NCI-H1694 treated with DMSO at 0.1 percent for 48 hours (cell line): ENCODE measurements at places on chromosomes 12 and 14.

DNA sequence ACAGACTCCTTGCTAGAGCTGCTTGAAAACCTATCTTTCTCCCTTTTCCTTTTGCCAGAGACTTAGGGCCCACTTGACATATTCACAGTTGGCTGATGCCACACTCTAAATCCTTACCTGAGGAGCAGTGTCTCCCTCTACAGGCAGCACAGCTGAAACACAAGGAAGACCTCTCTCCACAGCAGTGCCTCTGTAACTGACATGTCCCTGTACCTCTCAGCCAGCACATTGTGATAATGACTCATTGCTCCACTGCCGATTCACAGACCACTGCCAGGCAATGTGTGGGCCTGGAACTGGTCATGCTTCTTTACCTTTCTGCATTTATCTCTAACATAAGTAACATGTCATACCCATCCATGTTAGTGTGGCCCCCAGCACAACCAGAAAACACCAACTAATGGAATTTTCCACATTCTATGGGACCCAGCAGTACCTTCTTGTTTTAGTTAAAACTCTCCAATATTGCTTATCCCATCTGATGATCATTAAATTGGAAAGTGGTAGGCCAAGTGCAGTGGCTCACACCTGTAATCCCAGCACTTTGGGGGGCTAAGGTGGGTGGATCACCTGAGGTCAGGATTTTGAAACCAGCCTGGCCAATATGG lies 56.5 kb downstream of the GTF2A1 start:
- DNase-seq = peak; percentile 98

DNA sequence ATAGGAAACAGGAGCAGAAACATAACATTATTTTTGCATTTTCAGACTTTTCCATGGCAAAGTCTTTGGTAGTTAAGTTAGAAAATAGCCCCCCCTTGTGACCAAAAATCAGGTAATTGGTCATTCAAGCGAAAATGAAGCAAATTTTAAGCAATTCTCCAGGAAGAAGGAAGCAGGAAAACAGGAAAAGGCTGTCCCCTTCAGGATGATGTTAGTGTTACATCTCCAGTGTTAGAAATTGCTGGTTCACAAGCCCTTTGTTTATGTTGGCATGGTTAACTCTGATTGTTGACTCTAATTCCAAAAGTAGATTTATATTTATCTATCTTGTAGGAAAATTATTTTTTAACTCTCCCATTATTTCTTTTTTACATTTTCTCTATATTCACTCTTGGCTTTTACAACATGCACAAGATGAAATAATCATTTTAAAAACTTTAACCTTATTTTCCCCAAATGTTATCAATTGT lies 18.8 kb upstream of the GAS2L3 start:
- peak; percentile 72 for DNase-seq

DNA sequence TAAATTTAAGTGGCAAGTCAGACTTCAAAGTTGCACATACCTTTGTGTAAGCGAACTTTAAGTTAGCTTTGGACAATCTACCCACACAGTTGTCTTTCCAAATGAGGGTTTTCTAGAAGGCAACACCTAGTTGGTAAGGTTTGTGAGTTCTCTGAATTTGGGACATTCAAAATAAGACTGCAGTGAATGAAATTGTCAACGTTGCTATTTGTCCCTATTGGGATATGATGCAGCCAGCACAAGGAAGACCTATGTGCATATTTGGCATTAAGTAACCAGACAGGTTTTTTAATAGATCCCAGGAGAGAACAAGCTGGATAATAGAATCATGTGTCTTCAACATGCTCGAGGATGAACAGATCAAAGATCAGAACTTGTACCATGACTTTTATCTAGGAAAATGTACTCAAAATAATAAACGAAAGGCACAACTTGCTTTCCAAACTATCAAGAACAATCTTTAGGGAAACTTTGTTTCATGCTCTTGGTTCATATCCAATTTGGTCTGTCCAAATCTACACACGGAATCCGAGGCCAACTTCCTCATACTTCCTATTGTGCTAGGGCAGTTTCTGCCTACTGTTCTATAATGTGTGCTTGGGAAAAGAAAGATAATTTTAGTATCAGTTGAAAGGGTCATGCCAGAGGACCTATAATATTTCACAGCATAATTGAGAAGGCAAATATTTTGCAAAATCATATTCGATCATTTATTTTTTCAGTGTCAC lies 284.2 kb upstream of the SOX5 start:
- DNase-seq = no peak

- DNase-seq = no peak
Measured at GRCh38 chr14:90614696-90615516, 201.3 kb downstream of the TTC7B start.

DNA sequence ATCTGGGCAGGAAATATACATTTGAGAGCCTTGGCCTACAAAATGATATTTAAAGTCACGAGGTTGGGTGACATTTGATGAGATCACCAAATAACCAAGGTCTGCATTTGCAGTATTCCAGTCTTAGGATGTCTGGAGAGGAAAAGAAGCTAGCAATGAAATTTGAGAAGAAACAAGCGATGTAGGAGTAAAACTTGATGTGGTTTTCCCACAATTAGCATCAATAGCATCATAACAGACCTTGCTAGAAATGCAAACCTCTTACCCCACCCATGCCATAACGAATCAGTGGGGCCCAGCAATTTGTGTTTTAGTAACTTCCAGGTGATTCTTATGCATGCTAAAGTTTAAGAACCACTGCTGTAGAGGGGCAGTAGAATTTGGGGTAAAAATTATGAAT lies 219.9 kb downstream of the PPFIA2 start:
- DNase-seq = no peak

DNA sequence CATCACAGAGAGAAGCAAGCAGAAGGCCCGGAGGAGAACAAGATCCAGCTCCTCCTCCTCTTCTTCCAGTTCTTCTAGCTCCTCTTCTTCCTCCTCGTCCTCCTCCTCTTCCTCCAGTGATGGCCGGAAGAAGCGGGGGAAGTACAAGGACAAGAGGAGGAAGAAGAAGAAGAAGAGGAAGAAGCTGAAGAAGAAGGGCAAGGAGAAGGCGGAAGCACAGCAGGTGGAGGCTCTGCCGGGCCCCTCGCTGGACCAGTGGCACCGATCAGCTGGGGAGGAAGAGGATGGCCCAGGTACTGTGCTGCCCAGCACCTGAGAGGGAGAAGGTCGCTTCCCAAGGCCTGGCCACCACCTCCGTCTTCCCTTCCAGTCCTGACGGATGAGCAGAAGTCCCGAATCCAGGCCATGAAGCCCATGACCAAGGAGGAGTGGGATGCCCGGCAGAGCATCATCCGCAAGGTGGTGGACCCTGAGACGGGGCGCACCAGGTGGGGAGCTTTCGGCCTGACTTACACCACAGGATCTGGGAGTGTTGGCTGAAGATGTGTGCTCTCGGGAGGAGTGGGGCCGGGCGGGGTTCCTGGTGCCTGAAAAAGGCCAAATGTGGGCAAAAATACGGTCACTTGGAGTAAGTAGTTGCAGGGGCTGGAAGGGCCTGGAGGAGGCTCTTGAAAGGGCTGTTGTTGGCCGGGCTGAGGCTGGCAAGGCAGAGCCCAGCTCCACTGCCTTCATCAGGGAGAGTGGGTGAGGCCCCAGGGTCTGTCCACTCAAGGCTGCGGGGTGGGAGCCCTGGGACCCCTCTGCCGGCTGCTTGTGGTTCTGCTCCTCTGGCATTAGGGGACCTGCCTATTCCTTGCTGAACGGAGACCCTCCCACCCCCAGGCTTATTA lies 1.4 kb downstream of the ARL6IP4 start:
- no peak for DNase-seq

- no peak for DNase-seq
Measured at GRCh38 chr12:113086249-113087164, 30.0 kb downstream of the DTX1 start.

DNA sequence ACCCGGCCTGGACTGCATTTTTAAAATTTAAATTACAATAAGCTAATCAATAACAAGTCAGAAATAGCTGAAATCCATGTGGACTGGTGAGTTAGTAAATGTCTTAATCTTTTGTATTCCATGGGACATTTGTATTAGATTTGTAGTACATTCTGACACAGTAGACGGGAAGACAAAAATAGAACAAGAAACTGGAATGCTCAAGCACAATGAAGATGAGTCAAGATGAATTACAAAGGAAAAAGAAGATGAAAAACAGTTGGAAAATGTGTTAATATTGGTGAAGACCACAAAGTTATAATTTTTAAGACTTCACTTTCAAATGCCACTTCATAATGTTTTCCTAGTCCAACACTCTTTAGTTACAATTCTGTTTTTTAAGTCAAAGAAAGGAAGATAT lies 97.8 kb upstream of the FERMT2 start:
- no peak for DNase-seq

GRCh38 chr12:58458102-58458501 lies 462.2 kb downstream of the LRIG3 start:
- DNase-seq = no peak

DNA sequence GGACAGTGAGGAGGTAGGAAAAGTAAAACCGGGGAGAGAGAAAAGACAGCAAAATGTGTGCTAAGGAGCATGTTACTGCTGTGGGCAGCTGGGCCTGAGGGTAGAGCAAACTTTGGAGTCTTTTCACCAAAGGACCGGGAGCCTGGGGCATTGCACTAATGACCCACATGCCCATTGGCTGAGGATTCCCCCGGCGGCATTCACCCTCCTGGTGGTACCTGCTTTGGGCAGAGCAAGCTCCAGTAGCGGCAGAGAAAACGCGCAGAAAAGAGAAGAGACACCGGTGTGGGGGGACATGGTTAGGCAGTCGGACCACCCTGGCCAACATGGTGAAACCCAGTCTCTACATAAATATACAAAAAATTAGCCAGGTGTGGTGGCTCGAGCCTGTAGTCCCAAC lies 83.4 kb upstream of the ESRRB start:
- DNase-seq = no peak

DNA sequence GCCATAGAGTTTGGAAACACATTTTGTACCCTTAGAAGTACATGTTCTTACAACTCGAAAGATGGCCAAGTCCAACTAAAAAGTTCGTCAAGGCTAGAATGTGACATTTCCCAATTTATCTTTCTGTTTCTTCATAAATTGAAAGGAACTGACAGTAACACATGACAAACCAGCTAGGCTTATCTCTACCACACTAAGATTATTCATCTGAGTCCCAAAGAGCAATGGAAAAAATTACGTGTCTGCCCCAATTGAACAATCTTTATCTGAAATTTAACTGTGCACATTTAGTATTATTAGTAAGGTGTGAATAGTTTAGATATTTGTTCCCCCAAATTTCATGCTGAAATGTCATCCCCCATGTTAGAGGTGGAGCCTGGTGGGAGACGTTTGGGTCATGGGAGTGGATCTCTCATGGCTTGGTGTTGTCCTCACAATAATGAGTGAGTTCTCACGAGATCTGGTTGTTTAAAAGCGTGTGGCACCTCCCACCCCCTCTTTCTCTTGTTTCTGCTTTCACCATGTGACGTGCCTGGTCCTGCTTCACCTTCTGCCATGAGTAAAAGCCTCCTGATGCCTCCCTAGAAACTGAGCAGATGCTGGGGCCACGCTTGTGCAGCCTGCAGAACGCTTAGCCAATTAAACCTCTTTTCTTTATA lies 13.3 kb downstream of the CPM start:
- no peak for DNase-seq

DNA sequence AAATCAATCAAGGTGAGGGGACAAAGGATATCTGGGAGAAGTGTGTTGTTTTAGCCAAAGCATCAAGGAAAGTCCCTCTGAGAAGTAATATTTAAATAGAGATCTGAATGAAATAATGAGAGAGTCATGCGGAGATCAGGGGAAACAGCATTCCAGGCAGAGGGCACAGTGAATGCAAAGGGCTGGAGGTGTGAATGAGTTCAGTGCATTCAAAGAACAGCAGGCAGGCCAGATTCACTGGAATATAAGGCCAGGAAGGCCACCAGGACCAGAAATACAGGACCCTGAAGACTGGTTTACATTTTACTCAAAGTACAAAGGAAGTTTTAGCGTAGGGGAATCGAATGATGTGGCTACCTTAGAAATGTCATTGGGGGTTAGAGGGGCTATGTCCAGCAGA lies 436.2 kb upstream of the TMEM132C start:
- no peak for DNase-seq

DNA sequence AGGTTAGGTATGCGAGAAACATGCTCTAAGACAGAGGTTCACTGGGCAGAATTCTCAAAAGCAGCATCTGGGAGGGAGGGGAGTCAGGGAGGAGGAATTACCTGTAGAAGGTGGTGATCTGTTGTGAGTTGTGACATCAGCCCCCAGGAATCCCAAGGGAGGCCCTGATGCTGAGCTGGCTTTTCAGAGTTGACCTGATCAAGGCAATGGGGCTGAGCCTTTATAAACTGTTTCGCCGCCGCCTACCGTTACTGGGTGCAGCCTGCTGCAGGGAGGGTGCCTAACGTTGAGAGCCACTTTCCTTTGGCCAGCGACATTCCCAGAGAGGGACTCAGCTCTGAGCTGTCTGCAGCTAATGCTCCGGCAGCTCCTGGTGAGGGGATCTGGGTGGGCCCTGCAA lies 257.9 kb upstream of the TMEM132C start:
- no peak for DNase-seq

GRCh38 chr14:32762886-32763285 lies 175.8 kb upstream of the NPAS3 start:
- no peak for DNase-seq

DNA sequence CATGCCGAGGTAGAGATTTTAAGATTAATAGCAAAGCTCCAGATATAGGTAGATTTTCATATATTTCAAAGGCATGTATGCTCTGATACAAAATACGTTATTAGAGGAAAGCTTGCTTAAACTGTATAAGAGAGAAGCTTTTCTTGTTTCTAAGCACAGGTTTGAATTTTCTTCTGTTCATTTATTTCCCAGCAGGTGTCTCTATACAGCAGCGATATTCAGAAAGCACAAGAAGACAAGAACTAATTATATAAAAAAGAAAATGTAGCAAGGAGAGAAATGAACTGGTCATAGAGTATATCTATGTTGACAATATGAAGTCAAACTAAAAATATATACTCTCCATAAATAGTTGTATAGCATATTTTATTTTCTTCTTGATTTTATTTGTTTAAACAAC lies 307.4 kb upstream of the NOVA1 start:
- no peak for DNase-seq

DNA sequence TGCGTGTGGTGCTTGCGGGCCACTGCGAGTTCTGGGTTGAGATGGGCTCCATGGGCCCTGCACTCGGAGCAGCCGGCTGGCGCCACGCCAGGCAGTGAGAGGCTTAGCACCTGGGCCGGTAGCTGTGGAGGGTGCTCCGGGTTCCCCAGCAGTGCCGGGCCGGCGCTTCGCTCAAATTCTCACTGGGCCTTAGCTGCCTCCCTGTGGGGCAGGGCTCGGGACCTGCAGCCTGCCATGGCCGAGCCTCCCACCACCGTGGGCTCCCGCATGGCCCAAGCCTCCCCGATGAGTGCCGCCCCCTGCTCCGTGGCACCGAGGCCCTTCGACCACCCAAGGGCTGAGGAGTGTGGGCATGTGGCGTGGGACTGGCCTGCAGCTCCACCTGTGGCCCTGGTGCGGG lies 375.7 kb downstream of the NELL2 start:
- no peak for DNase-seq
